Right kidney (tissue), 9 donors: ENCODE measurements at places on chromosomes 16 and 17.

DNA sequence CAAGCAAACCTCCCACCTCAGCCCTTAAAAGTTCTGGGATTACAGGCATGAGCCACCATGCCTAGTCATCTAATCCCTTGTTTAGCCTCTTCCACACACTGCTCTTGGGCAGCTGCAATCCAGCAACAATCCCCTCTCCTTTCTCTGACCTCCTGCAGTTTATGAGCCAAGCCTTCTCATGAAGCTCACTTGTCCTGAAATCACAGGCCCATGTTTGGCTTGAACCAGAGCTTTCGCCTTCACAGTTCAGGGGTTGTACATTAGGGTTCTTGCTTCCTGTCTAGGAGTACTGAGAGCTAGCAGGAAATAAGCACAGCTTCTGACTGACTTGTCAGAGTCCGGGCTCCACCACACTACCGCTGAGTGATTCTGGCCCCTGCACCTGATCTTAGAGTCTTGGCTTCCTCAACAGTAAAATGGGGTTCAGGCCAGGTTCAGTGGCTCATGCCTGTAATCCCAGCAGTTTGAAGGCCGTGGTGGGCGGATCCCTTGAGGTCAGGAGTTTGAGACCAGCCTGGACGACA lies 16.3 kb downstream of the ERAL1 start:
- DNase-seq, result no peak

GRCh38 chr17:27536781-27537180 lies 80.5 kb downstream of the KSR1 start:
- DNase-seq, result no peak

DNA sequence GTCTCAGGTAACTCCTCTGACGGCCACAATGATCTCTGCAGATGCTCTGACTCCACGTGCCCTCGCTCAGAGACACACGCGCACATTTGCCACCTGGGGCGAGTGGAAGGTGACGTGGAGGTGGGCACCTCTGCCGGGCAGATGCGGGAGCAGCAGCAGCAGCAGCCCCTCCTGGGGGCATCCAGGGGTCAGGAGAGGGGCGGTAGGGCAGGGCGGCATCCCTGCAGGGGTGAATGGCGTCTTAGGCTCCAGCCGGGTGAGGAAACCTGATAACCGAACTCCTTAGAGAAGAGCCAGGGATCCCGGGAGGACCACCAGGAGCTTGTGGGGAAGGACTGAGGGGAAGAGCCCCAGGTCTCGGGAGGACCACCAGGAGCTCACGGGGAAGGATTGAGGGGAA lies 34.6 kb upstream of the CDH15 start:
- DNase-seq, result no peak

DNA sequence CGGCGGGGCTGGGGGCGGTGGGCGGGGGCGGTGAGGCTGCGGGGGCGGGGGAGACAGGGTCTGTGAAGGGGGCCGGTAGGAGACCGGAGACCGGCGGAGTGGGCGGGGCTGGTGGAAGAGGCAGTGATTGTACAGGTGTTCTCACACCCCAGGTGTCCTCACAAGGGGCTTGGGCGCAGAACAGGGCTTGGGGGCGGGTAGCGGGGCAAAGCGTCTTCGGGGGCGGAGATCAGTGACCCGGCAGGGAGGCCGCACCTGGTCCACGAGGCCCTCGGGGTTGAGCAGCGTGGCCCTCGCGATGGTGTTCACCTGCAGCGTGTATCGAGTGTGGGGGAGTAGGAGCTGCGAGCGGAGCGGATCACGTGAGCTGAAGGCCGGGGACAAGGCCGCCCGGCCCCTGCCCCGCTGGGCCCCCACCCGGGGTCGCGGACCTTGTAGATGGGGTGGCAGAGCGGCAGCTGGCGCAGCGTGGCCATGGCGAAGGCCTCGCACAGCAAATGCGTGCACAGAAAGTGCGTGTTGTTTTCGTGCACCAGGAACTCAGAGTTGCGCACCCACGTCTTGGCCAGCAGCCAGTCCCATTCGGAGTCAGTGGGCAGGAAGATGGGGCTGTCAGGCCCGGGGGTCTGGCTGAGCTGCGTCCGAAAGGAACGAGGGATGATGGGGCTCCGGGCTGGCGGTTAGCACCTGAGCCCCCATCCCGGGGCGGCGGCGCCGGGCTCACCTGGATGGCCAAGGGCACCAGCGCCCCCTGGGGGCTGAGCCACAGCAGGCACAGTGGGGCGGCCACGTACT lies 8.5 kb downstream of the ALOXE3 start:
- DNase-seq, result peak; percentile 82

- DNase-seq, result no peak
Observed at GRCh38 chr16:3461151-3461550, 17.7 kb downstream of the NAA60 start.

DNA sequence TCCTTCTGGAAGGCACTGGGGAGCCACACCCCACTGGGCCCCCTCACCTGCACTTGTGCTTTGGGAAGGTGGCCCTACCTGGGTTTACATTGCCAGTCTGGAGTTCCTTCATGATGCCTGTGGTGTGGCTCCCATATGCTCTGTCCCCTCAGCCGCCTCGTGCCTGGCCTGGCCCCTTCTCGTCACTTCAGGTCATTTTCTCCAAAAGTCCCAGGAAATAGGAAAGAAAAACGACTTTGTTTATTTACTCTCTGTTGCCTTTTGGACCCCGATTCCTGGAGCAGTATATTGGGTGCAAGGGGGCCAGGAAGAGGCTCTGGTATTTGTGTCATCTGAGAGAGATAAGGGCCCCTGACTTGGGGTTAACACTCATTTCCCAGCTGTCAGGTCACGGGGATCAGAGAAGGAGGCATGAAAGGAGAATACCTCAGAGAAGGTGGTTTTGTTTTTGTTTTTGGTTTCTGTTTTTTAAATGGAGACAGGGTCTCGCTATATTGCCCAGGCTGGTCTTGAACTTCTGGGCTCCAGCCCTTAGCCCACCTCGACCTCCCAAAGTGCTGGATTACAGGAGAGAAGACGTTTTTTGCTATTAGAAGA lies 4.7 kb downstream of the SOCS3 start:
- no peak for DNase-seq

- DNase-seq, result no peak
Observed at GRCh38 chr17:65633988-65634387, 72.5 kb upstream of the AXIN2 start.

- DNase-seq, result peak; percentile 72
Observed at GRCh38 chr16:30409125-30410060, 2.0 kb downstream of the ZNF771 start.

DNA sequence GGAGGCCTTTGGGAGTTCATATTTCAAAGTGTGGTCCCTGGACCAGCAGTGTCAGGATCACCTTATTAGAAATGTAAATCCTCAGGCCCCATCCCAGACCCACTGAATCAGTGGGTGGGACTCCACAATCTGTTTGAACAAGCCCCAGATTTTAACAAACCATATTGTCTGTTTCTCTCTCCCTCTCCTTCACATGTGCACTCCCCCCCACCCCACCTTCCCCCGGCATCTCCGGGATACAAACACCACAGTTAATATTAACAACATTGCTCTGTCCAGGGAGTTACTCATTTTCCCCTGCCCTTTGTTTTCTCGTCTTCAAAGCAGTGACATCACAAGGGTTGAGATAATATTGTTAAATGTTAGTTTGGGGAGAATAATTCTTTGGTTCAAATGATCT lies 127.3 kb downstream of the KATNIP start:
- no peak for DNase-seq

DNA sequence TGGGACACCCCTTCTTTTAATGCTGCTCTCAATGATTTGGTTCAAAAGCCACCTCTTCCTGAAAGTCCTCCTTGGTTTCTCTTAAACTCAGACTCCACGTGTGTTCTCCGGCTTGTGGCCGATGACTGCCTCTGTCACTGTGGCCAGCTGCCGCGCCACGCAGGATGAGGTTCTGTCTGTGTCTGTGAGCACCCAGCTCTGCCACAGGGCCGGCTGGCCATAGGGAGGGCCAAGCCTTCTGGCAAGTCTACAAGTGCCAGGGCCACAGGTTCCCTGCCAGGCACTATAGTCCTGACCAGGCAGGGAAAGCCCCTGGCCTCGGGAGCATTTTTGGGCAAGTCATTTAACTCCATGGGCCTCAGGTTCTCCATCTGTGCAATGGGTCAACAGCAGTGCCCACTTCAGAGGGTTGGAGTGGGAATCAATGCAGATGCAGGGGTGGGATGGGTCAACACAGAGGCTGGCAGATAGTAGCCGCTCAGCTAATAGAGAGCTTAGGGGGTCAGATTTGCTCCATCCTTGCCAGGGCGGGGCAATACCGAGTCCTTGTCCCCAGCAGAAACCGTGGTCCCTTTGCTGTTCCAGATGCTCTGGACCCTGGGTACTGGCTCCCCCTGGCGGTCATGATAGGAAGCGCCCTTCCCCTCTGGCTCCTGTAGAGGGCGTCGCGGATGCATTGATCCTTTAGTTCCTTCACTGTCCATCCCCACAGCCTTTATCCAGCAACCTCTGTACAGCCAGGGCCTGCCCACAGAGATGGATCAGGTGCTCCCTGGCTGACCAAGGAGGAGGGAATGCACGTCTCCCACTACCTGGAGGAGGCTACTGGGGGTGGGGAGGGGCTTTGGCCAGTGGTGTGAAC lies 19.3 kb upstream of the ADGRG3 start:
- peak; percentile 72 for DNase-seq

- no peak for DNase-seq
Observed at GRCh38 chr17:62121025-62121730, 56.1 kb upstream of the MED13 start.

DNA sequence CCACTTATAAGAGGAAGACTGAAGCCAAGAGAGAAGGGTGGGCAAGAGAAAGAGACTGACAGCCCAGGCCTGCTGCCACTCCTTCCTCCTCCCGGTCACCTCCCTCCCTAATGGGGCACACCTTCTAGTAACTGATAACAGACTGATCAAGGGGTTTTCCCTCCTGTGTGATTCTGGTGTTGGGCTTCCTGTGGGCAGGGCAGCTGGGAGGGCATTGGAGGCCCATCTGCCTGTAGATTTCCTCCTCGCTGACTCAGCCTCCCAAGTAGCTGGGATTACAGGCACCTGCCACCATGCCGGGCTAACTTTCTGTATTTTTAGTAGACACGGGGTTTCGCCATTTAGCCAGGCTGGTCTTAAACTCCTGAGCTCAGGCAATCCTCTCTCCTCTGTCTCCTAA lies 16.2 kb downstream of the CA4 start:
- DNase-seq, result no peak

GRCh38 chr16:24540602-24541210 lies 1.3 kb downstream of the RBBP6 start:
- peak; percentile 59 for DNase-seq

DNA sequence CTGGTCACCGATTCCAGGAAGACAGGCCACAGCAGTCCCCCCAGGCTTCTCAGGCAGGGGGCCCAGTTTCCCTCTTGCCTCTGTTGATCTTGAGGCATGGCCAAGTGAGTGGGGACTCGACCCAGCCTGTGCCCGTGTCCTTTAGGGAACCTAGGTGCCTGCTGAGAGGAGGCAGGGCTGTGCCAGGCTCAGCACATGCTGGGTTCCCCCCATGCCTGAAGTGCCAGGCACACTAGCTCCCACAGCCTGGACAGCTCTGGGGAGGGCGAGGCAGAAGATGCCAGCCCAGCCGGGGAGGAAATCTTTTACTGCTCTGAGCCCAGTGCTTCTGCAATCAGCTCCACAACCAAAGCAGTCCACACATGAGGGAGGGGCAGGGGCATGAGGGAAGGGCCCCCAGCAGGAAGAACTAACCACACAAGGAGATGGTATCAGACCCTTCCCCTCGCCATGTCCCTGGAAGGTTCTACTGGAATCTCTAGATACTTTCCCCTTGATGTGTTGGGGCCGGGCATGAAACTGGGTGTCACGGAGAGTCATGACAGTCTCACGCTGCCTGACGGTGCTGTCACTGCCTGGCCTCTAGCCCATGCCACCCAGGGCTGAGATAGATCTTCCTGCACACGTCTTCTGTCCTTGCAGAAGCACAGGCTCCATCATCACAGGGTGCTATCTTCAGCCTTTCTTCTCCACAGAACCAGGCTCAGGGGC lies 25.5 kb downstream of the MYO18A start:
- DNase-seq, result no peak

DNA sequence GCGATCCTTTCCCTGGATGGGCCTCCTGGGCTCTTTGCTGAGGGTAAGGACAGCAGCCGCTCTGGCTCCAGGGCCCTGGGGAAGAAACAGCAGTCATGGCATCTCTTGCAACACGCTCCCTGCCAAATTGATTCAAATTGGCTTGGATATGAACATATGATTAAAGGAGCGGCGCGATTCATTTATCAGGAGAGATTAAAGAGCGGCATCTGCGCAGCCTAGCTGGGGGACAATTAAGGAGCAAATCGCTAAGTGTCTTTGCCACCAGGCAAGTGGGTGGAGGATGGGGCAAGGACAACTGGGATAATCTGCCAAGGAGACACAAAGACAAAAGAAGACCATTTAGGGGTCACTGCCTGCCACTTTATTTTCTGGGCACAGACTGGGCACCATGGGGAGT lies 27.8 kb downstream of the PIPOX start:
- no peak for DNase-seq
